ENCODE measurements at places on chromosomes 5 and 9.

DNA sequence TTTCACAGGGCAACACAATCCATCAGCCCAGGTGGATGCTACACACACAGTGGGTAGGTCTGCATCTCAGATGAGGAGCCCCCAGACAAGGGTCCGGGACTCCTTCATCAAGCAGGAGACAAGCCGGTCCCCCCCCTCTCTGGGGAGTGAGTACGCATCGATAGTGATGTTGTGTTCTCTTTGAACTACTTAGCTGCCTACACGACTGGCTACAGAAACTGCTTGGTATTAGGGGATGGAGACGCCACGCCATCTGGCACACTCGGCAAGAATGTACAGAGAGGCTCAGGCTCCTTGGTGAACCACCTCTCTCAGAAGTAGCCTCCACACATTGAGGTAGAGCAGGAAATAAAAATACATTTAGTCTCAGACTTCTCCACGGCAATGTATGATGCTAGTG, 179.8 kb downstream of the CNTNAP3 start:
- DNase-seq: no peak

GRCh38 chr5:173967241-173967640, 21.7 kb upstream of the C5orf47 start:
- no peak for DNase-seq

GRCh38 chr9:4027606-4028005, 272.3 kb downstream of the GLIS3 start:
- no peak for DNase-seq

- DNase-seq: no peak
Observed at GRCh38 chr9:127058645-127059021, 63.8 kb downstream of the ANGPTL2 start.

GRCh38 chr5:138468133-138468965, 3.1 kb downstream of the EGR1 start:
- DNase-seq: no peak

GRCh38 chr5:149609640-149610219, 28.4 kb downstream of the ARHGEF37 start:
- no peak for DNase-seq

DNA sequence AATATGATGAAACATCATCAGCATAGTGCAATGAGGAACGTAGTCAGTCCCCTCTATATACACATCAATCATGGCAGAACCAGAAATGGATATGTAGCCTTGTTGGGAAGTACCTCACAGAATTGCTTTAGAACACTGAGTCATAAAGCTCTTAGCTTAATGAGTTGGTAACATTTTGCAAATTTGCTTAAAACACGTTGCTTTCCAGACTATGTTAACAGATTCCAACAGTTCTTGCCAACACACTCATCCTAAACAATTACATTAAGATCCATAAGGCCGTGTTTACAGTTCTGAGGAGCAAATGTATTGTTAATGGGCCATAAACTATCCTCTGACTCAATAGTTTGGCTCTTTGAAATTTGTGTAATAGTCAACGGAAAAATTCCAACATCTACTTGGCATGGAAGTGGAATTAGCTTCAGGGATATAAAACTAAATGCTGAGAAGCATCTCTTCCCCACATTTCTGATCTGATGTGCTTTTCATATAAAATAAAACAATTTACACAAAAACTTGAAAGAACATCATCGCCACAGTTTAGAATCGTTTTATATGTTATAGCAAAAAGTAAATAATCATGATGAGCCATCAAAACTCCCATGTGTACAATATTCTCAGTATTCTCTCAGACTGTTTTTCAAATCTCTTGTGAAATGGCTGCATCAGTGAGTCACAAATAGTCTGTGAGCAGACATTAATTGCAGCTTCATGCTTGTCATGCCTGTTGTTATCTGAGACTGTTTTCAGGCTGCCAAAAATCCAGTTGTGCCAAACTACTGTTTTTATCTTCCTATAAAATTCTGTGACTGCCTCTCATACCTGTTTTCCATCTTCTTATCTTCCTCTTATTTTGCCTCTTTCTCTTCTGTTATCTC, 291.9 kb downstream of the COX7C start:
- peak; percentile 47 for DNase-seq

GRCh38 chr5:53882676-53883031, 322.2 kb downstream of the NDUFS4 start:
- peak; percentile 26 for DNase-seq

DNA sequence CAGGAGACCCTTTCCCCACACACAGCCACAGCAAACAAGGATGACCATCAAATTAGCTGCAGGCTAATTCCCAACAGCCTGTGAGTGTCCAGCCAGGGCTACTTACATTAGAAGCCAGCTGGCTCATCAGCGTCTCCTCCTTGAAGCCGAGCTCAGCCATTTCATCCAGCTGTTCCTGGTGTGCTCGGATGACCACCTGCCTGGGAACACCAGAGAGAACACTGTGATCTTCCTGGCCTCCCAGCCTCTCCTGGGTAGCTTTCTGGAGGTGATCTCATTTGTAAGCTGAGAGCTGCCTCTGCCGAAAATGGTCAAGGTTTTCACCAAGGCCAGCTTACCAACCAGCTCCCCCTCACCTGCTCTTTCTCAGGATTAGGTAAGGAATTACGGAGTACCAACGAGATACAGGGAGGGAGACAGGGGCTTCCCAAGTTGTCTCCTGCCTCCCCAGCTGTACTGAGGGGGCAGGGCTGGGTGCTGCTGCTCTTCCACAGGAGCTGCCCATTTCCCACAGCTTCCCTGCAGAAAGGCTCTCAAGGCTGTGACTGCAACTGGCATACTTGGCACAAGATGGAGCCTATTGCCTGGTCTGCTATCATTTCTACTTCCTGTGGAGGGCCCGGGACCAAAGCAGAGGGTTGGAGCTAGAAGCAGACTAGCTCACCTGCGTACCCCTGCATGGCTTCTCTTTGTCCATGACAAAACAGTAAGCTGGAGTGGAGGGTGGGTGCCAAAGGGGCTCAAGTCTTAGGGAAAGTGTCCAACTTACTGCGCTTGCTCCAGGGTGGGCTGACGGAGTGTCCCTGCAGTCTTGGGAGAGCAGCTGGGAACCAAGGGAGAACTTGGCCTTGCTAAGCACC, 73.9 kb downstream of the KIF24 start:
- DNase-seq: peak; percentile 50

DNA sequence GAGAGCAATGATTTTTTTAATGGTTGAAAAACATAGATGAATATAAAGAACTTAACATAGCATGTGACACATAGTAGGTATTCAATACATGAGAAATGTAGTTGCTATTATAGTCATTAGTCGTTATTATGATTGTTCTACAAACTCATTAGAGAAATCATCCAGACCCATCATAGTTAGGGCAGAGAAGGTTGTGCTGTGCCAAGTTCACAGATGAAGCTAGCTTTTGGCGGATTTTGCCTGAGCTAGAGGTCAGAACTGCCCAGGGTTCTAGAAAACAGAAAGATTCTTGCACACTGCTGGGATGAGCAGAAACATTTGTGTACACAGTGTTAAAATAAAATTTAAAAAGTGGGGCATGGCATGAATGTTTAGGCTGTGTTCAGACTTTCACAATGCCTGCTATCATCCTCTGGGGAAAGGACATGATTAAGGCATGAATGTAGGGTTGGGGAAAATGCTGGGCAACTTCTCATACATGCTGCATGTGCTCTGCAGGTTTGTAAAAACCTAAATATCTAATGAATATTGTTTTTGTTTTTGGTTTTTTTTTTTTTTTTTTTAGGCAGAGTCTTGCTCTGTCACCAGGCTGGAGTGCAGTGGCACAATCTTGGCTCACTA, 33.3 kb upstream of the RAD23B start:
- no peak for DNase-seq

Measured in GM03348 (cell line).